ENCODE measurements at places on chromosomes 7 and 10.

- no peak for DNase-seq
These were observed 123.9 kb upstream of the FAM171A1 start for GRCh38 chr10:15494850-15495506.

GRCh38 chr7:83677180-83677866, 28.4 kb upstream of the SEMA3E start:
- DNase-seq: no peak

- DNase-seq: no peak
These were observed 2.8 kb downstream of the LGI1 start for GRCh38 chr10:93760490-93760889.

- no peak for DNase-seq
These were observed 95.0 kb downstream of the PAXIP1 start for GRCh38 chr7:154907651-154908620.

- no peak for DNase-seq
These were observed 463.2 kb downstream of the GALNT17 start for GRCh38 chr7:71595176-71595575.

DNA sequence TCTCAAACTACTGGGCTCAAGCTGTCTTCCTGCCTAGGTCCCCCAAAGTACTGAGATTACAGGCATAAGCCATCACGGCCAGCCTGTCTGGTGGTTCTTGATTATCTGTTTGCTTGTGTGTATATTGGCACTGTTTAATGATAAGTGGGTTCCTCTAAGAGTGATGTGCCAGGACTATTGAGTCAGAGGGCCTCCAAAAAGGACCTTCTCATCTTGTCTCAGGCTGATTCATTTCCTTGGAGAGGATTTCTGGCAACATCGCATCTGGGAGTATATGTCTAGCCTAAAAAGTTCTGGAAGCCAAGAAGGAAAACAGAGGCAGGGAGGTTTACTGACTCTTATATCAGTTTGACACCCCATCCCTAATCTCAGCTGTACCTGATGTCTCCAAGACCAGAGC, 27.1 kb upstream of the AKAP9 start:
- DNase-seq: no peak

GRCh38 chr7:1646957-1647891, 22.9 kb upstream of the ELFN1 start:
- no peak for DNase-seq

GRCh38 chr10:72194949-72195348, 20.9 kb upstream of the ANAPC16 start:
- DNase-seq: no peak

- no peak for DNase-seq
These were observed 131.1 kb upstream of the TBX20 start for GRCh38 chr7:35384761-35385700.

GRCh38 chr10:106402458-106402857, 762.0 kb downstream of the SORCS1 start:
- no peak for DNase-seq

DNA sequence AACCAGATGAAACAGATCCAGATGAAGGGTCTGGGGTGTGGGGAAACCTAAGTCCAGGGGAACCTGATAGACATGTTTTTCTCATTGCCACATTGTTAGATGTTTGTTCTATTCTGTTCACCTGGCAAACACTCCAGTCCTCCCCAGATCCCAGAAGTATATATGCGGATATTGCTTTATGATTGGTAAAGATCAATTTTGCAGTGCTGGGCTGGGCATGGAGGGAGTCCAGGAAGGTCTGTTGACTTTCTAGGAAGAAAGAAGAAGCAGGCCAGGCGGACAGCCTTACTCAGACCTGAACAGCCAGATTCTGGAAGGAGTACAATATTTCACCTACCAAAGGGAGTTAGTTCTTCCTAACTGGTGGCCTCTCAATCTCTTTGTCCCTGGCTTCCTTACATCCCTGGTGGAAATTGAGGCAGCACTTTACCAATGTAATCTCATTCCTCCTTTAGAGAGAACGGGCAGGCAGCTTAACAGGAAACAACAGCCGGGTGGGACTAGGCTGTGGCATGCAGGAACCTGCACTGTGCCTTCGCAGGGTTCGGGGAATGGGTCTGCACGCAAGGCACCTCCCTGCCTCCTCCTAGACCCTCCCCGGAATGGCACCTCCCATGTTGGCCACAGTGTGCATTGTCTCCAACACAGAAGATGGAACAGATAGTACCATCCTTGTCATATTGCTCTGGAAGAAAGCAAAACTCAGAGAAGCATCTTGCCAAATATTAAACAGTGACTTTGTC, 930 bp downstream of the GIMAP6 start:
- no peak for DNase-seq

DNA sequence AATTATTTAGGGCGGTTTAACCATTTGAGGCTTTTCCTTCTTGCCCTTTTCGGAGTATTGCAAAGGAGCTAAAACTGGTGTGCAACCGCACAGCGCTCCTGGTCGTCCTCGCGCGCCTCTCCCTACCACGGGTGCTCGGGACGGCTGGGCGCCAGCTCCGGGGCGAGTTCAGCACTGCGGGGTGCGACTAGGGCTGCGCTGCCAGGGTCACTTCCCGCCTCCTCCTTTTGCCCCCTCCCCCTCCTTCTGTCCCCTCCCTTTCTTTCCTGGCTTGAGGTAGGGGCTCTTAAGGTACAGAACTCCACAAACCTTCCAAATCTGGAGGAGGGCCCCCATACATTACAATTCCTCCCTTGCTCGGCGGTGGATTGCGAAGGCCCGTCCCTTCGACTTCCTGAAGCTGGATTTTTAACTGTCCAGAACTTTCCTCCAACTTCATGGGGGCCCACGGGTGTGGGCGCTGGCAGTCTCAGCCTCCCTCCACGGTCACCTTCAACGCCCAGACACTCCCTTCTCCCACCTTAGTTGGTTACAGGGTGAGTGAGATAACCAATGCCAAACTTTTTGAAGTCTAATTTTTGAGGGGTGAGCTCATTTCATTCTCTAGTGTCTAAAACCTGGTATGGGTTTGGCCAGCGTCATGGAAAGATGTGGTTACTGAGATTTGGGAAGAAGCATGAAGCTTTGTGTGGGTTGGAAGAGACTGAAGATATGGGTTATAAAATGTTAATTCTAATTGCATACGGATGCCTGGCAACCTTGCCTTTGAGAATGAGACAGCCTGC, 3.1 kb downstream of the FZD1 start:
- no peak for DNase-seq

GRCh38 chr10:130741901-130742855, 569.3 kb downstream of the TCERG1L start:
- DNase-seq: no peak

GRCh38 chr10:104867966-104868598, 227.0 kb downstream of the SORCS3 start:
- no peak for DNase-seq

- DNase-seq: no peak
These were observed 38.5 kb upstream of the WAC start for GRCh38 chr10:28494420-28494819.

Measured in HL-60 (cell line).